ENCODE measurements at places on chromosomes 2 and 18.

DNA sequence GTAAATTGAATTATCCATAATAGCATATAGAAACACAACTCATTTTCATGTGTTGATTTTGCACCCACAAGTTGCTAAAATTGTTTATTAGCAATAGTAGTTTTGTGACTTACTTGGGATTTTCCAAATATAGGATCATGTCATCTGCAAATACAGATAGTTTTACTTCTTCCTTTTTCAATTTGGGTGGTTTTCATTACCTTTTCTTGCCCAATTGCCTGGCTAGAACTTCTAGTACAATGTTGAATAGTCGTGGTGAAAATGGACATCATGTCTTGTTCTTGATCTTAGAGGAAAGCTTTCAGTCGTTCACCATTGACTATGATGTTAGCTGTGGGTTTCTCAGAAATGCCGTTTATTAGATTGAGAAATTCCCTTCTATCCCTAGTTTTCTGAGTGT, 60.2 kb upstream of the TCF7L1 start:
- no peak for DNase-seq

DNA sequence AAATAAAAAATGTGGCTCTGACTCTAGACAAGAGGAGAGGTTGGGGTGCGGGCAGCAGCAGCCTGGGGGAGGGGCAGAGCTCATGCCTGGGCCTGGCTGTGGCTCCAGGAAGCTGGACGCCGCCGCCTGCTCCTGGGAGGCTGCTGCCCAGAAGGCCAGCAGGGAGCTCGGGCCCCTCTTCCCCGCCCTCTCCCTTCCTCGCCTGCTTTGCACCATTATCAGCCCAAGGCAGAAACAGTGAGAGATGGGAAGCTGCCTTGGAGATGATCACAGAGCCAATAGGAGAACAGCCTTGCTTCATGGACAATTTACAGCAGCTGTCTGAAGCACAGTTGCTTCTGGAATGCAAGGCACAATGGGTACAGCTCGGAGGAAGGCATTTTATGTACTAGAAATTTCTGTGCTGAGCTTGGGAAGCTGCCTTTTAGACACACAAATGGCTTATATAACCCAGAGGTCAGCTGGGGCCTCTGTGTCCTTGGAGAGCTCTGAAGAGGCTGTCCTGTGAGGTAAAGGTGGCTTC, 55.3 kb upstream of the AFF3 start:
- DNase-seq, result no peak

DNA sequence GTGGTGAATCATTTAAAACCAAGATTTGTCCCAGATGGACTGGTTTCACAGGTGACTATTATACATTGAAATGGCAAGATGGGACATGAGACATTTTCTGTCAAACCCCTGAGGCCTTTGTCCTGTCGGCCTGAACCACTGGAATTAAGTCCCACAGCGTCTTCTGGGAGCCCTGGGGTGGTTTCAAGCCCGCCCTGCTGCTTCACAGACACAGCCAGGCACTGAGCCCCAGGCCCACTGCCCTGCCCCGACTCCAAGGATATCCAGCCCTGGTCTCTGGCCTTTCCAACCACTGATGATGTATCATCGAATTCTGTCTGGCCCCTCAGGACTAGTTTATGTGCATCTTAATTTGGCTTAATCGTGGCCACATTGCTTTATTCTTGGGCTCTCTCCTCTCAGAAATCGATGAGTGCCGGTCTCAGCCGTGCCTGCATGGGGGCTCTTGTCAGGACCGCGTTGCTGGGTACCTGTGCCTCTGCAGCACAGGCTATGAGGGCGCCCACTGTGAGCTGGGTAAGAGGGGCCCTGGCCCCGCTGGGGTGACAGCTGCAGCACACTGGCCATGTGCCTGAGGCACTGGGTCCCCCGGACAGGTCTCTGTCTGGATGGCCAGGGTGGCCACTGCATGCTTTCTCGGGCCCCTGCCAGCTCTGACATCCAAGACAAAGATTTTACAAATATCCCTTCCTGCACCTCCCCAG, 39.5 kb downstream of the MTERF4 start:
- DNase-seq, result no peak

GRCh38 chr2:205054789-205055188, 509.5 kb downstream of the PARD3B start:
- no peak for DNase-seq

DNA sequence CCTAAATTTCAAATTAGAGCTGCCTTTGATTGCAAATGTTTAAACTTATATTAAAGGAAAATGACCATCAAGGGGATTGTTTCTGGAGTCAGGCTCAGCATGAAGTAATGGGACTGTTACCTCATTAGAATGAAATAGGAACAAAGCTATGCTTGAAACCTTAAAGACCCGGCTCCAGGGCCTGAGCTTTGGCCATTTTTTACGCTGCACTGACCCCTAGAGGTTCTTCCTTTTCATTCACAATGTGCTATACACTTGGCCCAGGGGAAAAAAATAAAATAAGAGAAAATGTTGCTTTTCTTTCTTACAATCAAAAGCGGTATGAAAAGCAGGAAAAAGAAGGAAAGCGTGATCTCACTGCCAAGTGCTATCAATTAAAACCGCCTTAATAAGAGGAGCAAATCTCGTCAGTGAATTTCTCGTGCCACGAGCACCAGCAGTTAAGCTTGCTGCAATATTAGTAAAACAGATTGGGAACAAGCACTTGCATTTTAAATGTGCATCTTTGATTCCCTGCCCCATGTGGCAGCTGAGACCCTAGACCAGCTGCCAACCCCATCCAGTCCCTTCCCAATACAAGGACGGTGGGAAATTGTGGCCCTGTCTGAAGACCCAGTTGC, 96.6 kb downstream of the MBD2 start:
- no peak for DNase-seq

- no peak for DNase-seq
Measured at GRCh38 chr18:30971338-30971956, 71.1 kb downstream of the DSC3 start.

- no peak for DNase-seq
Measured at GRCh38 chr2:65458999-65459398, 26.6 kb upstream of the SPRED2 start.

- no peak for DNase-seq
Measured at GRCh38 chr2:26770986-26771586, 7.0 kb downstream of the SLC35F6 start.

- no peak for DNase-seq
Measured at GRCh38 chr2:150095361-150096095, 391.9 kb downstream of the RND3 start.

- DNase-seq, result no peak
Measured at GRCh38 chr2:196331851-196332250, 160.5 kb upstream of the STK17B start.

- no peak for DNase-seq
Measured at GRCh38 chr2:38230756-38231155, 146.3 kb downstream of the ATL2 start.

DNA sequence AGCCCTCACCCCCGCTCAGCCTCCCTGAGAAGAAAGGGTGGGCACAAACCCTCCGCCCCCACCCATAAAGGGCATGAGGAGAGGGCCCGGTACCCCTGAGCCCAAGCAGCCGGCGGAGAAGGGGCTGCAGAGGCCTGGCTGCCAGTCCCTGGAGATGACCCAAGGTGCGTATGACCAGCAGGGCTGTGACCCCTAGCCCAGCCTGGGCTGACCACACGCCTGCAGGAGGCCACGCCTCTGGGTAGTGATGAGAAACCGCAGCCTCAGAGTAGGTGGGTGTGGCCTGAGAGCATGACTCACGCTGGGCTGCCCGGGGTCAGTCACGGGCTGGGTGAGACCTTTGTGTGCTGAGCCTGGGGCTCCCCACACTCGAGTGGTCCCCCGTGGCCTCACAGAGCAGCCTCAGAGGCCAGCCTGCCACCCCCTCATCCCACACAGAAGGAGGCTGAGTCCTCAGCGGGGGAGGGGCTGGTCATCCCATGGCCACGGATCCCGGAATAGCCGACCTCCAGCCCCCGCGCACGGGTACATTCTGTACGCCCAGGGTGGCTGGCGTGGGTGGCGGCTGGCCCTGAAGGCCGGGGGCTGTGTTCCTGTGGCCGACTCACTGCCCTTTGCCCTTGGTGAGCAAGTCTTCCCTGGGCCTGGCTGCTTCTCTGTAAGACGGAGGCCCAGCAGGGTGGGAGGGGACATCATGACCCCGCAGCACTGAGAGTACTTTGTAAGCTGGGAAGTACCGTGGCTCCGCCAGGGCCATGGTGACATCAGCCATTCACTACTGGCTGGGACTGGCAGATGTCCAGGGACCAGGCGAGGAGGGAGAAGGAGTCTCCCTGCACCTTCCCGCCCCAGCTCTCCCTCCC, 110.8 kb upstream of the OTOS start:
- no peak for DNase-seq

DNA sequence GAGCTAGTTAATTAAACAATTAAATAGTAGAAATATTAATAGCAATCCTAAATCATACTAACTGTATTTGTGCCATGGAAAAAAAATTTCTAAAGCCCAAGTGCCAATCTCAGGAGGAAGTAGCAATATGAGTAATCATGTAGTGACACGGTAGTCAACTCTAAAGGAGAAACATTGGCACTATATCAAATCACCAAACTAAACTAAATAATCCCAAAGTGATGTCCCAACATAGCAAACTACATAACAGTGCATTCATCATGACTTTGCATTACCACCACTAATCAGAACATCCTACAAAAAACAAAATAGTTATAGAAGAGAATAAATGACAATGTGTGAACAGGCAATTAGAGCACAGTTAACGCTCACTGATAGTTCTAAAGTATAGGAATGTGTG, 195.1 kb downstream of the EXOC6B start:
- no peak for DNase-seq

GRCh38 chr2:108447947-108448677, 894 bp upstream of the GCC2 start:
- DNase-seq, result peak; percentile 4
